Stimulated activated CD8-positive, alpha-beta memory T cell treated with anti-CD3 and anti-CD28 coated beads, Interleukin-4, amount 100 ng/mL, for 4 hours (primary cell): ENCODE measurements at places on chromosomes 4 and X.

- no peak for DNase-seq
Observed at GRCh38 chr4:100823993-100824323, 306.1 kb upstream of the EMCN start.

DNA sequence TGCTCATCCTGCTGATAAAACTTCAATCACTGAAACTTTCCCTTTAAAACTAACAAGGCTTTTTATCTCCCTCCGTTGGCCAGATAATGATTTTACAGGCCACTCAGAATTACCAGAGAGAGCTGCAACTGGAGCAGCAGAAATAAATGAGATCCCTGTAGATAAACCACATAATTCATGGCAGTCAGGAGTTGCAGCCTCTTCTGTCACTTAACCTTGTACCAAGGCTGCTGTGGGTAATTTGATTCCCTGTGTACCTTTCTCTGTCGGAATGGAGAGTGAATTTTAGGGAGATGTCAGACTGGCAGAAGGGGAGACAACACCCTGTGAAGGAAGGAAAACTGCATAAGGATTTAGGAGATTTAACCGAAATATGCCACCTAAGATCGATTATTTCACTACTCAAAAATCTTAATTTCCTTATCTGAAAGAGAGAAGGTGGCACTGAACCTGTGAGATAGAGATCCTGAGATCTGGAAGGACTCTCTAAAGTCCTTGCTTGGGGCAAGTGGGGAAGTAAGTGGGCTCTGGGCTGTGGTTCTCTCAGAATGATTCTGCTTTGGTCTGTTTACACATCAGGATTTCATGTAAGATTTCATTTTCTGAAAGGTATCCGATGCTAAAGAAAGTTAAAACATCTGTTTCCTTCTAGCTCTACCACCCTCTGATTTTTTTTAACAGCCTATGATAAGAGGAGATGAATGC, 14.3 kb upstream of the TSPAN5 start:
- no peak for DNase-seq

- no peak for DNase-seq
Observed at GRCh38 chr4:156422576-156422975, 468.9 kb upstream of the CTSO start.

DNA sequence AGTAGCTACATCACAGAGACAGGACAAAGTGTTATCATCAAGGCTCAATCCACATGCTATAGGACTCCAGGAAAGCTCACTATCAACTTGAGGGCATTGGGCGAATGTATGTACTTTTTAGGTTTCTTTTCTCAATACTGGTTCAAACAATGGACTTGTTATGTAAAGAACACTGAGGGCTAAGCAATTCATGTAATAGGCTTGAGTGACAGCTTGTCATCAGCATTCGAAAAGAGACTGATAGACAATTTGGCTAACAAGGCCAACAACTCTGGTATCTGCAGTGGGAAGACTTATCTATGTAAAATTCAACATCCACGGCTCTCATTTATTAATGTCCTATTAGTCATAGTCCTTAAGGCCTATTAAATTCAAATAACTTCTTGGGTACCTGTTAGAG, 141.1 kb downstream of the NPNT start:
- DNase-seq: no peak

GRCh38 chr4:139083607-139083955, 68.0 kb downstream of the NOCT start:
- peak; percentile 32 for DNase-seq

DNA sequence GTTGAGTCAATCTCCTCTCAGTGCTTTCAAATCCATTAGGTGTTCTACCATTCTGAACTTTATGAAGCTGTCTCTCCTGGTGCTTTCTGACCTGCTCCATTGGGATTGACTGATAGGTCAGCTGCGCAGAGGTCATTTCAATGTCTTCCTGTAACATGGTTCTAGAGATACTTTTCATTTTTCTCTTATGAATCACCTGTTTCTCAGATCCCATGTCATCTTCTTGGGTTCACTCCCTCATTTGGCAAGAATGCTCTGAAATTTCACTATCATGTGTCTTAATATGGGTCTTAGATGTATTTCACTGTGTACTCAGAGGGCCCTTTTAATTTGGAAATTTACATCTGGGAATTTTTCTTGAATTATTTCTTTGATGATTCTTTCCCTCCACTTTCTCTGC, 13.8 kb upstream of the PGM2 start:
- no peak for DNase-seq

DNA sequence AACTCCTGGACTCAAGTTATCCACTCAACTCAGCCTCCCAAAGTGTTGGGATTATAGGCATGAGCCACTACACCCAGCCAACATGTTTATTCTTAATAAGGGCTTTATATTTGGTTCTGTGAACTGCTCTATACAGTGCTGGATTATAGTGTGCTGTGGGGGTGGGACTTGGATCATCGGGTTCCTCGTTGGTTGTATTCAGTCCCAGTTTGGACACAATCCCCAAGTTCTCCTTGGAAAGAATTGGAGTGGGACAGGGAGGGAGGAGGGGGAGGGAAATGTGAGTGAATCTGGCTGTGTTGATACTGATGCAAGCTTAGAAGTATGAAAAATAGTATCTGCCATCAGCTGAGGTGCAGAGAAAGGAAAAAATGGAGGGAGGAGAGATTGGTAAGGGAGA, 121.3 kb downstream of the KIT start:
- no peak for DNase-seq

GRCh38 chrX:48474581-48474980, 1.4 kb upstream of the FTSJ1 start:
- DNase-seq: no peak

DNA sequence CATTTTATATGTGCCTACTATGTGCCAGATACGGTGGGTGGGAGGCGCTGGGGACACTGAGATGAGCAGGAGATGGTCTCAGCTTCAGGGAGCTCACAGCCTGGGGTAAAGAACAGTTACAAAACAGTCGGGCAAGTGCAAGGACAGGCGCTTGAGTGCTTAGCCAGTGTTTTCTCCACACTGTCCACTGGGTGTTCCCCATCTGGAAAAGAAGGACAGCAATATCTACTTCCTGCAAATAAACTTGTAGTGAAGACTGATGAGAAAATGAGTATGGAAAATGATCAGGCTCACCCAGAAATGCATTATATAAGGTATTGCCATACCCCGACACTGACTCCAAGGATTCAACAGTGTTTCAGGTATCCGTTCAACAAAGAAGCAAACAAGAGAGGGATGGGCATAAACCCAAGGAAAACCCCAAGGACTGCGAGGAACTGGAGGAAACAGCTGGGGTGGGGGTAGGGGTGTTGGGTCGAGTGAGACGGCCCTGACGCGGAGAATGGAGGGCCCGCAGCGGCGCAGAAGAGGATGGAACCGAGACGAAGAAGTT, 835 bp downstream of the TMEM185A start:
- no peak for DNase-seq

DNA sequence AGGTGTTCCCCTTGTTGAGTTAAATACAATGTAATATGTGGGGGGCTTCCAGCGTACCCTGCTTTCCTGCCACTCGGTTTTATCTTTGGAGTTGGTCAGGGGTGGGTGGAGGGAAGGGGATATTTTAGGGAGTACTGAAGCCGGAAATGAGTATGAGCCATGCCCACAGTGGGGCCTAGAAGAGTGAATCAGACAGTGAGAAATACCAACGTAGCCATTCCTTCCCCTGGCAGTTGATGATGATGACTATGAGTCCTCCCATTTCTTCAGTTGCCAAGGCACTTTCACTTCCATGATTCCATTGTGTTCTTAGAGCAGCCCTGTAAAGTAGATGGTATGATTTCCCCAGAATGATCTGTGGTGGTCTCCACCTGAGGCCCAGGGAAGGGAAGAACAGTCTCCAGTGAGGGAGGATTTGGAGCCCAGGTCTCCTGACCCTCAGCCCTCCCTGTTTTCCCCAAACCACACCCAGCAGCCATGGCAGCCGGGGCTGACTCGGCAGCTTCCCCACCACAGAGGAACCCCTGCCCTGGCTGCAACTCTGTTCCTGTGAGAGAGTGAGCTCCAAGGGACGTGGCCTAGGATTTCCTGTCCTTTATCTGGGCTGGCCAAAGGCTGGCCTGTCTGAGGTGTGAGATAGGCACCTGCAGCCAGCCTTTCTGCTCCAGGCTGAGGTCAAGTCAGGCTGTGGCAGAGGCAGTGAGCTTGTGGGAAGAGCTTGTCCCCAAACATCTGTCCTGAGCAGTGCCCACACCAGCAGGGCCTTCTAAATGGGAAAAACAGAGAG, 52.7 kb downstream of the STARD8 start:
- no peak for DNase-seq

DNA sequence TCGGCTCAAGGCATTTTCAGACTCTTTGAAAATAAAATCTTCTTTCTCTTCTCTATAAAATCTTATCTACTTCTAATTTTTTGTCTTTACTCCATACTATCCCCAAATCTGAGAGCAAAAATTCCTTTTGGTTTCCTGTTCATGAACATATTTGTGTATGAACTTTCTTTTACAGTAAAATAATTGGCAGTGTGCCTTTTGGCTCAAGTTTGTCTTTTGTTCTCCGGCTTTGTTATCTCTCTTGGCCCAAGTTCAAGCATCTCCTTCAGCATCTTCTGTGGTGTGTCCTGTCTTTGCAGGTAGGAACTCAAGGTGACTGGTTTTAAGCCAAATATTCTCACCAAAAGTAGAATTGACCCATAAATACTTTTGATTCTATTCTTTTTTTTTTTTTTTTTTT, 276.6 kb upstream of the FAT1 start:
- no peak for DNase-seq

- no peak for DNase-seq
Observed at GRCh38 chr4:29309050-29309449, 1411.1 kb upstream of the PCDH7 start.

- DNase-seq: no peak
Observed at GRCh38 chr4:113209153-113209552, 159.7 kb downstream of the ANK2 start.

GRCh38 chrX:24335871-24336270, 22.0 kb upstream of the SUPT20HL2 start:
- no peak for DNase-seq

- no peak for DNase-seq
Observed at GRCh38 chr4:21593671-21594001, 354.9 kb downstream of the KCNIP4 start.

- no peak for DNase-seq
Observed at GRCh38 chrX:129618997-129619396, 35.8 kb downstream of the APLN start.

DNA sequence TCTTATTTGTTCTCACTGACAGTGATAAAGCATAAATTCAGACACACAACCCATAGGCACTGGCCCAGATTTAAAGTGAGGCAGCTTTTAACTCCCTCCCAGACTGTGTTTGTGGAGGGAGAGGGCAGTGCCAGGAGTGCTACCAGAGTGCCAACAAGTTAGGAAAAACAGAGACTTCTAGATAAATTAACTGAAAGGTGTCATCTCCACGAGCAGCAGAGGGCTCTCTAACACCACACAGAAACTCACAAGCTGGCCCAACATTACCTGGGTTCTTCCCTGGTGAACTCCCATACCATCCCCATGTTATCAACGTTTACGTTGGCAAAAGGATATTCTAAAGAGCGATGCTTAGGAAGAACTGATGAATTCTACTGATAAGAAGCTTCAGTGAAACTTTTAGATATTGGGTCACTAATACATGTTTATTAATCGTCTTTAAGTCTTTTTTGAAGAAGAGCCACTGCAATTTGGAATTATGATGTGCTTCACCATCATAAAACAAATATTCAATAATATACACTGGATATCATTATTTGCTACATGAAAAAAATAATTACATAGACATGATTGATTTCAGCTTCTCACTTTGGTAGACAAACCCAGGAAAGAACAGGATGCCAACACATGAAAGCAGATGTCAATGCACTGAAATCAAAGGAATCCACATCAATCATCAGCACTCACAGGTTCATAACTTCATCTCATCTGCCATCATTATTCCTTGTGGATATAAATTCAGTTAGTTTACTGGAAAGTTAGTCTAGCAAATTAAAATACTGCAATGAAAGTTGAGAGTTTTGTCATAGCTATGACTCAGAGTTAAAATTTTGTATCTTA, 121.2 kb upstream of the NAP1L5 start:
- DNase-seq: no peak

- peak; percentile 47 for DNase-seq
Observed at GRCh38 chr4:3044870-3045819, 29.2 kb downstream of the HTT-AS start.

GRCh38 chr4:71020611-71021010, 27.2 kb downstream of the DCK start:
- no peak for DNase-seq

DNA sequence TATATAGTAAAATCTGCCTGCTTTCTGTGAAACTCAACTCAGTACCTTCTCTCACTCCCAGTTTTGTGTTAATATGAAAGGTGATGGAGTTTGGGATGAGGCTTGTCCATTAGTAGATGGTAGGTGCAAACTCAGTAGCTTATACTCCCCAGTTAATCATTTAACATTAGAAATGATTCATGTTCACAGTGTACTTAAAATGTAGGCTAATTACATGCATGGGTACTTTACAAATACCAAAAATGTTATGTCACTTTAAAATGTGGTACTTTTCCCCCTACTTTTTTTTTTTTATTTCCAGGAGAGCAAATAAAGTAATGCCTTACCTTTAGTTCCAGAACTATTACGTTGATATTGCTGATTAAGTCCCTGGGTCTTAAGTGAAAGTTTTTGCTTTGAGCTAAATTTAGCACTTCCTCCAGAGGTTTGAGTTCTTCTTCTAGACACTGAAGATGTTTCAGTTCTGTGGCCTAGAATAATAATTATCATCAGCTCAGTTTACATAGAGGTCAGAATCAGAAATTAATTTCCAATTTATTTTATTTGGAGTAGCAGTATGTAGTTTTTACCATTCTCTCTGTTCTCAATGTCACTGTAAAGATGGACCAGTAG, 3.0 kb downstream of the IL2 start:
- no peak for DNase-seq

- DNase-seq: no peak
Observed at GRCh38 chr4:111992351-111993168, 152.7 kb upstream of the FAM241A start.

- no peak for DNase-seq
Observed at GRCh38 chr4:147481577-147482109, 746 bp downstream of the EDNRA start.

DNA sequence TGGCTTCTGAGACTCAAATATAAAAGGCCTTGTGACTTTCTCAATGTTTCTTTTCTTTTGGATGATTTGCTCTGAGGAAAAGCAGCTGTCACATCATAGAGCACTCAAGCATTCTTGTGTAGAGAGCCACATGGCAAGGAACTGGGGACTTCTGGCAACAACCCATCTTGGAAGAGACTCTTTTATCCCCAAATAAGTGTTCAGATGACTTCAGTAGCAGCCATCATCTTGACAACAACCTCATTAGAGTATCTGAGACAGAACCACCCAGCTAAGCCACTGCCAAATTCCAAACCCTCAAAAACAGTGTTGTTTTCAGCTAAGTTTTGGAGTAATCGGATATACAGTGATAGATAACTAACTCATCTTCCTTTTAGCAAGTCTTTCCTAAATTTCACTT, 1431.7 kb upstream of the IGFBP7 start:
- no peak for DNase-seq
